ENCODE measurements at places on chromosomes 13 and 19. TPM values are rescaled to one million over a fixed set of nuclear protein-coding genes. Genes with fewer than 3 reads are reported as not detected.

DNA sequence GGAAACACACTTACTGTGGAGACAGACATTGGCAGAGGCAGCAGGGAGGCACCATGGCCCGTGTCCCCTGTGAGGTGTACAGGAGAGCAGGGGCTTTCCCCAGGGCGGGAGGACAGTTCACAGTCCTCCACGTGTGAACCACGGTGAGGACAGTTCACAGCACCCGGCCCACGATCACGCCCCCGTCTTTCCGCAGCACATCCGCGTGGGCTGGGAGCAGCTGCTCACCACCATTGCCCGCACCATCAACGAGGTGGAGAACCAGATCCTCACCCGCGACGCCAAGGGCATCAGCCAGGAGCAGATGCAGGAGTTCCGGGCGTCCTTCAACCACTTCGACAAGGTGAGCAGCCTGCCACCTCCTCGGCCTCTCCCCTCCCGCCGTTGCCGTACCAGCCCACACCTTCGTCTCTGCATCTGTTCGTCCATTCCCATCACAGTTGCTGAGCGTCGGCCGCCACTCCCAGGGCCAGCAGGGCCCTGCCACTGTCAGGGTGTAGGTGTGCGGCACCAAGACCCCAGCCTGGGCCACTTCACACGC is 17.4 kb downstream of the CAPN12 start:
- H3K4me1 ChIP-seq = no peaks in the 10 kb centered on the region
- no peaks in the 10 kb centered on the region for H3K27me3 ChIP-seq
- H3K36me3 ChIP-seq = peaks cover 36% of the 10 kb centered on the region
- H3K27ac ChIP-seq = peak overlapping the region; percentile 56

DNA sequence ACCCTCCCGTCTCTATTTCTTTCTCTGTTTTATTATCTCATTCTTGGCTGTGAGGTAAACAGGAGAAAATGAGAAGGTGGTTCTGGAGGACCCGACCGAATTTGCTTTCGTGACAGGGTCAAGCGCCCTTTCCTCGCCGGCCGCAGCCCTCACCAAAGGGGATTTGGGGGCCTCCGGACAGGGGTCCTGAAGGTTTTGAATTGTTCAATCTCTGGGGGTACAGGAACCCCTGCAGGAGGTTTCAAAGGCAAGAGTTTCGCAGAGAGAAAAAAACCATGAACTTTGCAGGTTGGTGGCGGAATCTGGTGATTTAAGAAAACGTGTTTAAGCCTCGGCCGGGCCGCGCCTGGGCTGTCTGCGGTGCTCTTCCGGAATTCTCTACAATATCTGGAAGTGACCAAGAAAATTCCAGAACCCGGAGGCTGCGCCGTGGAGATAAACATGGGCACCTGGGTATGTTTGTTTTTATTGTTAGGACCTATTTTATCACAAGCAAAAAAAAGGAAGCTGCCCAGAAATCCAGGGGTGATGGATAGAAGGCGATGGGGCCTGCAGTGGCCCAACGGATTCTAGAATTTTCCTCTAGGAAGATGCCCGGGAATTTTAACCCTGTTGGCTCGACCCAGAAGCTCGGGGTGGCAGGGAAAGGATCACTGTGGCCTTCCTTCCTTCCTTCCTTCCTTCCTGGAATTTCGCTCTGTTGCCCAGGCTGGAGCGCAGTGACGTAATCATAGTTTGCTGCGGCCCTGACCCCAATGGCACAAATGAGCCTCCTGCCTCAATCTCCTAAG is 14.2 kb upstream of the PTBP1 start:
- no peak for DNase-seq
- no peak overlapping the region for H3K27ac ChIP-seq
- no peak overlapping the region for H3K4me3 ChIP-seq

DNA sequence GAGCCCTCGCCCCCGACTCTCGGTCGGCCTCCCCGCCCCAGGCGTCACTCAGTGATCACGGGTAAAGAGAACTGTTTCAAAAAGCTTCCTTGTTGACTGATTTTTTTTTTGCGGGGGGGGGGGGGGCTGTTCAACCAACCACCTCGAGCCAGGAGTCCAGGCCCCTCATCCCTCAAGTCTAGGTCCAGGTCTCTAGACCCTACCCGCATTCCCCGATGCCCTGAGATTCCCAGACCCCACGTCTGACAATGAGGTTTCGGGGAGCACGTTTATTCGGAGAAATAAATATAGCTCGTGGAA is 4.3 kb downstream of the HRC start:
- H3K27ac ChIP-seq = peak overlapping the region; percentile 78
- DNase-seq = no peak
- peaks cover 2% of the 10 kb centered on the region for H3K27me3 ChIP-seq
- peaks cover 38% of the 10 kb centered on the region for H3K4me1 ChIP-seq

DNA sequence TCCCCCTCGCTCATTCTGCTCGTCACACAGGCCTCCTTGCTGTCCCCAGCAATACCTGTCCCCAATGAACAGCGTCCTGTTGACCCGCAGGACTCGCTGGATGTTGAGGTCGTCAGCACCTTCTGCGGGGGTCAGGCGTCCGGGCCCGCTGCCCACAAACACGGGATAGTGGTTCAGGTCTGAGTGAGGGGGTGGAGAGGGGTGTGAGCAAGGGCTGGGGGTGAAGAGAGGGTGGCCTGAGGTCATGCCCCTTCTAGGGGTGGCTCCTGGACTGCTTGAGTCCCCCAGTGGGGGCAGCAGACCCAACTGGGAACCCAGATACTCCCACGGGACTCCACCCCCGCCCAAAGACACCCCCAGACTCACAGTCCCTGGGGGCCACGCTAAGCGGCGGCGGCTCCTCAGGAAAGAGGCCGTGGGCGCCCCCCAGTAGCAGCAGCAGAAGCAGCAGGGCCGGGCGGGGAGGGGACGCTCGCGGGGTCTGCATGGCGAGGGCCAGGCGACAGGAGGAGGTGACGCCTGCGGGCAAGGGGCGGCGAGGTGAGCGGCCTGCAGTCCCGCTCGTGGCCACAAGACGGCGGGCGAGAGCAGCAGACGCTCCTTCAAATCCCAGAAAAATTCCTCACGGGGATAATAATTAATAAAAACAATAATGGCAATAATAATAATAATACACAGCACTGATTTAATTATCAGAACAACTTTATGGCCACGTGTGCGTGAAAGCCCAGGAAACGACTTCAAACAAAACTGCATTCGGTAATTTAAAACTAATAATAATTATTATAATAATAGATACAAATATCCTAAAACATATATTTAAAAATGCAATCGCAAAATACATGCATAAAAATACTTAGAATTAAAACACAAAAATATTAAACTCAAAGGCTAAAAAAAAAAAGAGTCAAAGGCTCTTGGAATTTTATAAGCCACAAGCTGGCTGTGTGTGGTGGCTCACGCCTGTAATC is 1.2 kb downstream of the SEMA6B start:
- H3K36me3 ChIP-seq = no peaks in the 10 kb centered on the region
- H3K4me1 ChIP-seq = peaks cover 7% of the 10 kb centered on the region
- no peak for DNase-seq
- peak overlapping the region; percentile 2 for H3K4me3 ChIP-seq
- no peak overlapping the region for H3K27ac ChIP-seq
- H3K27me3 ChIP-seq = no peaks in the 10 kb centered on the region

- no peak for DNase-seq
- H3K4me1 ChIP-seq = peaks cover 24% of the 10 kb centered on the region
- H3K27ac ChIP-seq = peak overlapping the region; percentile 11
- no peaks in the 10 kb centered on the region for H3K27me3 ChIP-seq
- no peak overlapping the region for H3K4me3 ChIP-seq
- H3K36me3 ChIP-seq = no peaks in the 10 kb centered on the region
Measured at GRCh38 chr13:36888645-36889044, 31.4 kb downstream of the SMAD9 start.

GRCh38 chr13:60838581-60838980 is 441.6 kb downstream of the TDRD3 start:
- no peak overlapping the region for H3K27ac ChIP-seq
- H3K27me3 ChIP-seq = no peaks in the 10 kb centered on the region
- no peak overlapping the region for H3K4me3 ChIP-seq
- H3K4me1 ChIP-seq = no peaks in the 10 kb centered on the region

GRCh38 chr13:111880185-111880584 is 186.8 kb upstream of the SOX1 start:
- H3K4me3 ChIP-seq = no peak overlapping the region
- no peak for DNase-seq
- no peaks in the 10 kb centered on the region for H3K4me1 ChIP-seq
- H3K36me3 ChIP-seq = no peaks in the 10 kb centered on the region
- H3K27ac ChIP-seq = no peak overlapping the region

DNA sequence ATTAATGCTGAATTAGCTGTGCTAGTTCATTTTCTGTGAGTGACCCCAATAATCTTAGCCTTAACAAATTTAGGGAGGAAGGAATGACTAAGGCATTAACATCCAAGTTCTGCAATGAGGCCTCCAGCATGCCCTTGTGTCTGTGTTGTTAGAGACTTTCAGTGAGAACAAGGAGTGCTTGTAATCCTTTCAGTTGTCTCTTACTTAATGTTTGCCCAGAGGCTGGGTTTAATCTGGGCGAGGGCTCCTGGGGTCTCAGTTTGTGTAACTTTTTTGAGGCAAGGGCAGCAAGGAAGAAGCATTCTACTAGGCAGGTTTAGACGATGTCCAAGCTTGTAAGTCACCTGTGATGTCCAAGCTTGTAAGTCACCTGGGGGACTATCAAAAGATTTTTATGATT is 24.3 kb downstream of the CCNA1 start:
- H3K27me3 ChIP-seq = no peaks in the 10 kb centered on the region
- H3K4me1 ChIP-seq = no peaks in the 10 kb centered on the region
- no peaks in the 10 kb centered on the region for H3K36me3 ChIP-seq
- DNase-seq = no peak
- H3K4me3 ChIP-seq = no peak overlapping the region
- no peak overlapping the region for H3K27ac ChIP-seq

GRCh38 chr19:16771618-16772017 is 52.0 kb downstream of the NWD1 start:
- no peaks in the 10 kb centered on the region for H3K4me1 ChIP-seq
- H3K36me3 ChIP-seq = no peaks in the 10 kb centered on the region
- no peak overlapping the region for H3K27ac ChIP-seq

DNA sequence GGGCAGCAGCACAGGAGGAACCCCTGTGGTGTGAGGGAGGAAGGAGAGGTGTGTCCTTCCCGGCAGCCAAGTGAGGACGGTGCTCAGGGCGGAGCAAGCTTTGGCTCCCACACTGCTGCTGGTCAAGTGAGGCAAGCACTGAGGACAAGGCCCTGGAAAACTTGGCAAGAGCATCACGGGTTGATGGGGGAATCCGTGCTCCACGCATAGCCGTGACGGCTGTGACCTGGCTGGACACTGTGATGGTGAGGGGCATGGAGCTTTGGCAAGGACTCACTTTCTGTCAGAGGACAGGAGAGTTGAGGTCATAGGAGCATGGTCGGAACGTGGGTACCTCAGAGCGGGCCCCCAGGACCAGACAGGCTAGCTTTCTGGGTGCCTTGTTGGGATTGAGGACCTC is 29.0 kb upstream of the SLC15A1 start:
- H3K27me3 ChIP-seq = no peaks in the 10 kb centered on the region
- no peaks in the 10 kb centered on the region for H3K36me3 ChIP-seq
- no peak for DNase-seq
- H3K4me1 ChIP-seq = no peaks in the 10 kb centered on the region

- H3K27me3 ChIP-seq = no peaks in the 10 kb centered on the region
- H3K27ac ChIP-seq = no peak overlapping the region
- H3K36me3 ChIP-seq = no peaks in the 10 kb centered on the region
- H3K4me3 ChIP-seq = no peak overlapping the region
Measured at GRCh38 chr19:37980419-37981170, 73.6 kb downstream of the SIPA1L3 start.

DNA sequence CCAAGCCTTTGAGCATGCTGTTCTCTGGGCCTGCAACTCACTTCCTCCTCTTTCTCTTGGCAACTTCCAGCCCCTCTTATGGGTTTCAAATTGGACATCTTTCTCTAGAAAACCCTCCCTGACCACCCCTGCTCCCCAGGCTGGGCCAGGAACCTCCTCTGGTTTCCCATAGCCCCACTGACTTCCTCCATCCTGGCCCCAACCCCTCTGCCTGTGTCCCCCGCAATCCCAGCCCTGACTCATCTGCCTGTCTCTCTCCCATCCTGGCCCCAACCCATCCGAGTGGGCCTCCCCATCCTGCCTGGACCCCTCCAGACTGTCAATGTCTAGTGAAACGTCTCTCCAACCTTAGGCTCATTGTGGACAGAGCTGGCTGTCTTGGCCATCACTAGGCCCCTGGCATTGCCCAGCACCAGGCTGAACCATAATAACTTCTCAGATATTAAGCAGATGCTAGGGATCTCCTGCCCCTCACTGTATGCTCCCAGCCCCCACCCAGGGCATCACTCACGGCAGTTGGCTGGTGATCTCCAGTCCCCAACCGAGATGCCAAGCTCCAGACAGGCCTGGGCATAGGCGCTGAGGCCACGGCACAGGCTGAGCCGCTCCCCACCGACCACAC is 16.8 kb downstream of the FCGBP start:
- DNase-seq = no peak
- no peaks in the 10 kb centered on the region for H3K36me3 ChIP-seq
- no peak overlapping the region for H3K27ac ChIP-seq
- no peak overlapping the region for H3K4me3 ChIP-seq
- H3K27me3 ChIP-seq = peaks cover 23% of the 10 kb centered on the region

GRCh38 chr19:49741210-49741844 is 21.8 kb downstream of the TSKS start:
- H3K27me3 ChIP-seq = peaks cover 6% of the 10 kb centered on the region
- DNase-seq = no peak
- H3K4me3 ChIP-seq = no peak overlapping the region

- H3K27ac ChIP-seq = no peak overlapping the region
- H3K4me1 ChIP-seq = no peaks in the 10 kb centered on the region
- no peaks in the 10 kb centered on the region for H3K27me3 ChIP-seq
- no peaks in the 10 kb centered on the region for H3K36me3 ChIP-seq
- no peak for DNase-seq
Measured at GRCh38 chr13:72127031-72127430, 260.0 kb upstream of the DACH1 start.

GRCh38 chr13:74868049-74868448 is 613.9 kb downstream of the TBC1D4 start:
- no peaks in the 10 kb centered on the region for H3K27me3 ChIP-seq
- no peaks in the 10 kb centered on the region for H3K4me1 ChIP-seq
- H3K4me3 ChIP-seq = no peak overlapping the region
- no peak for DNase-seq
- no peak overlapping the region for H3K27ac ChIP-seq

The KLHL1 gene
- not detected for total RNA-seq

The ELSPBP1 gene
- not detected for total RNA-seq

The WTIP gene
- total RNA-seq = 19.1 TPM

The SIGLEC6 gene
- 0.82 TPM for total RNA-seq

The ZNF540 gene
- total RNA-seq = 7.7 TPM

The TUBB4A gene
- 2.0 TPM for total RNA-seq
